LHCN-M2 (cell line): ENCODE measurements at places on chromosomes 5 and 9.
A peak's percentile ranks its signal among the peaks of the same experiment; 100 is the strongest.

GRCh38 chr9:4774209-4774608, 18.5 kb upstream of the RCL1 start:
- peak; percentile 82 for DNase-seq

- peak; percentile 12 for DNase-seq
Measured at GRCh38 chr5:1262381-1262780, 32.5 kb downstream of the TERT start.

- no peak for DNase-seq
Measured at GRCh38 chr5:1647580-1647979, 123.8 kb upstream of the LPCAT1 start.

DNA sequence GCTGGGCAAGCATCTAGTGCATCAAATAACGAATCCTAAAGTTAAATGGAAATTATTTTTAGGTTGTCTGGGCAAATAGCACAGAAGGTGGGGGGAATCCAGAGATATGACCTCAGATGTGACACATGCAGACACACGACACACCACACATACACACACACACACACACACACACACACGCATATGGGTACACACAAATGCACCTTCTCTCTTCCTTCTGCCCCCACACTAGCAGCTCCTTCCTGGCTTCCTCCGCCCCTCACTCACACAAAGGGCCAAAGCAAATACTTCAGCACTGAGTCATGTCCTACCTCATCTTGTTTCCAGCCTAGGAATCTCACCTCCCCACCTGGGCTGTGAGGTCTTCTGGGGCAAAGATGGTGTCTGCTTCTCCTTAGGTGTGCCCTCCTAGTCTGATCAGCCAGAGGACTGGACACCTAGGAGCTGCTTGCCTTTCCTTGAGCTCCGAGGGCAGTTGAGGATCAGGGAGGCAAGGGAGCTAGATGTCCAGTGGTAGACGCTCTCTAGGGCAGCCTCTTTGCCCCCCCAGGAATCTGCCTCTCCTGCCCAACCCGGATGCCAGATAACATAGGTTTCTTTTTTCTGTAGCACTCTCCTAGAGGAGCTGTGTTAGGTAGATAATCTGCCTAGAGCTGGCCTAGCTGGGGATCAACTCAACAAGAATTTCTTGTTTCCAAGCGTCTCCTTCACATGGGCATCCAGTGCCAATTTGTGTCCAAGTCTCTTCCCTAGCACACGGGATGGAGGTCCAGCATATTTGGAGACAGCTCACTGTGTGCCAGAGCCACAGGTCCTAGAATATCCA, 14.3 kb upstream of the JADE2 start:
- peak; percentile 25 for DNase-seq

DNA sequence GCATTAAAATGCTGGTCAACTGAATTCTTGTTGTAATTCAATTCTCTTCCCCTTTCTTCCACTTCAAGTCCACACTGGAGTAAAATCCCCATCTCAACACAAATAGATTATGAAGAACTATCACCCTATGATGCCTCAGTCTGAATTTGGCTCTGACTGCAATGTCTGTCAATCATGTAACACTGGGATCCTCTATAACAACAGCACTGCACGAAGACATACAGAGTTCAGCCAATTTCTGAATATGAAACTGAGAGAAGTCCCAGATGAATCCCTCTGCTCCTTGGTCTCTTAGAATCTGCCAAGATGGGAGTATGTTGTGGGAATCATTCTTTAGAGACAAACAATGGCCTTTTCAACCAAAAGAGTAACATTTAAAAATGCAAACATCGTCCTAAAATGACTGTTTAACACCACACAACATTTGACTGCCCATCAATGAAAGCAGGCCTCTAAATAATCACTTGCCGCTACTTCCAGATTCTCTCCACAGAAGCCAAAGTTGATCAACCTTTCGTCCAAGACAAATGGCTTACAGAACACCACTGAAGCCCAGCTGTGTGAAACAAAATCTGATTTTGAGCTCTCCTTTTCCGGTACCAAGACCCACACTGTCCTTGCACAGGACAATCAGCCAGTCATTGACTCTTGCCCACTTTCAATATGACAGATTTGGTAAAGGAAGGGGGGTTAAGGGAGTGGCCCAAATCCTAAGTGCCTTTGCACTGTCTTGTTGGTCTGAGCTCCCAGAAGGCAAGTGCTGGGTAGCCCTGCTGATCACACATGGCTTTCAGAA, 258.0 kb downstream of the EBF1 start:
- no peak for DNase-seq

- DNase-seq, result peak; percentile 54
Measured at GRCh38 chr9:77663754-77664153, 15.6 kb upstream of the GNA14 start.

GRCh38 chr5:181107699-181108098, 23.3 kb downstream of the OR2V1 start:
- no peak for DNase-seq

DNA sequence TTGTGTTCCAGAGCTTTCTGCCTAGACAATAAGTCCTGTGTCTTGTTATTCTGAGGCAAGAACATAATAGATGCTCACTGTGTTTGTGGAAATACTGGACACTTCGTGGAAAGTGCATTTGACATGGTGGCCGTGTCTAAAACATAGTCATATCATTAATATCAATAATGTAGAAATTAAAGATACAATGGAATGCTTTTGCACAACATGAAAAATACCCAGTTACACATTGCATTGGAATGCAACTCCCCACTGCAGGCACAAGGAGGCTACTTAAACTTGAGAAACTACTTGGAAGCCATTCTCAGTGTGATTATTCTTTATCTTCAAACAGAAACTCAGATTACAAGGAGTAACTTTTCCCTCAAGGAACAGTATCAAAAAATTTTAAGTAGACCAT, 145.3 kb upstream of the ZNF462 start:
- DNase-seq, result peak; percentile 82

GRCh38 chr5:167855818-167856217, 435.6 kb upstream of the WWC1 start:
- no peak for DNase-seq

- peak; percentile 57 for DNase-seq
Measured at GRCh38 chr5:78467752-78468357, 107.4 kb downstream of the SCAMP1 start.

- DNase-seq, result no peak
Measured at GRCh38 chr9:72210522-72210921, 61.3 kb downstream of the GDA start.

GRCh38 chr5:100584069-100584468, 48.9 kb downstream of the FAM174A start:
- no peak for DNase-seq
